ENCODE measurements at places on chromosomes 11 and 22.

- DNase-seq = no peak
These were observed 62.8 kb downstream of the NCAM1 start for GRCh38 chr11:113023986-113024385.

DNA sequence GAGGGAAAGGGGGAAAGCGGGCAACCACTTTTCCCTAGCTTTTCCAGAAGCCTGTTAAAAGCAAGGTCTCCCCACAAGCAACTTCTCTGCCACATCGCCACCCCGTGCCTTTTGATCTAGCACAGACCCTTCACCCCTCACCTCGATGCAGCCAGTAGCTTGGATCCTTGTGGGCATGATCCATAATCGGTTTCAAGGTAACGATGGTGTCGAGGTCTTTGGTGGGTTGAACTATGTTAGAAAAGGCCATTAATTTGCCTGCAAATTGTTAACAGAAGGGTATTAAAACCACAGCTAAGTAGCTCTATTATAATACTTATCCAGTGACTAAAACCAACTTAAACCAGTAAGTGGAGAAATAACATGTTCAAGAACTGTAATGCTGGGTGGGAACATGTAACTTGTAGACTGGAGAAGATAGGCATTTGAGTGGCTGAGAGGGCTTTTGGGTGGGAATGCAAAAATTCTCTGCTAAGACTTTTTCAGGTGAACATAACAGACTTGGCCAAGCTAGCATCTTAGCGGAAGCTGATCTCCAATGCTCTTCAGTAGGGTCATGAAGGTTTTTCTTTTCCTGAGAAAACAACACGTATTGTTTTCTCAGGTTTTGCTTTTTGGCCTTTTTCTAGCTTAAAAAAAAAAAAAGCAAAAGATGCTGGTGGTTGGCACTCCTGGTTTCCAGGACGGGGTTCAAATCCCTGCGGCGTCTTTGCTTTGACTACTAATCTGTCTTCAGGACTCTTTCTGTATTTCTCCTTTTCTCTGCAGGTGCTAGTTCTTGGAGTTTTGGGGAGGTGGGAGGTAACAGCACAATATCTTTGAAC lies 6.8 kb downstream of the MALAT1 start:
- DNase-seq = peak; percentile 29

DNA sequence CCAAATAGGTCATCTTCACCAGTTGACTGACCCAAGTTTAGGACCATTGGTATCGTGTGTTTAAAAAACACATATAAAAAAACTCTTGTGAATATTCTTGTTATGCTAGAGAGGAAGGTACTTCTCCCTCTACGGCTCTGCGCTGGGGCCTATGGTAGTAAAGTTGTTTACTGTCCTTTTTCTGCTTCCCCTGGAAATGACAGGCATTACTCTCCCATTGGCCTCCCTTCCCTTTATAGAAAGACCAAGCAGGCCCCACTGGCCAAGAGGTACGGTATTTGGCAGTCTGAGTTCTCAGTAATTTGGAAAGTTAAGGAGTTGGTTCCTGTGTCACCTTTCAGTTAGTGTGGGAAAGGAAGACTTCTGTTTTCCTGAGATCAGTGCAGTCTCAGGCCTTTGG lies 6.5 kb downstream of the THYN1 start:
- DNase-seq = no peak

DNA sequence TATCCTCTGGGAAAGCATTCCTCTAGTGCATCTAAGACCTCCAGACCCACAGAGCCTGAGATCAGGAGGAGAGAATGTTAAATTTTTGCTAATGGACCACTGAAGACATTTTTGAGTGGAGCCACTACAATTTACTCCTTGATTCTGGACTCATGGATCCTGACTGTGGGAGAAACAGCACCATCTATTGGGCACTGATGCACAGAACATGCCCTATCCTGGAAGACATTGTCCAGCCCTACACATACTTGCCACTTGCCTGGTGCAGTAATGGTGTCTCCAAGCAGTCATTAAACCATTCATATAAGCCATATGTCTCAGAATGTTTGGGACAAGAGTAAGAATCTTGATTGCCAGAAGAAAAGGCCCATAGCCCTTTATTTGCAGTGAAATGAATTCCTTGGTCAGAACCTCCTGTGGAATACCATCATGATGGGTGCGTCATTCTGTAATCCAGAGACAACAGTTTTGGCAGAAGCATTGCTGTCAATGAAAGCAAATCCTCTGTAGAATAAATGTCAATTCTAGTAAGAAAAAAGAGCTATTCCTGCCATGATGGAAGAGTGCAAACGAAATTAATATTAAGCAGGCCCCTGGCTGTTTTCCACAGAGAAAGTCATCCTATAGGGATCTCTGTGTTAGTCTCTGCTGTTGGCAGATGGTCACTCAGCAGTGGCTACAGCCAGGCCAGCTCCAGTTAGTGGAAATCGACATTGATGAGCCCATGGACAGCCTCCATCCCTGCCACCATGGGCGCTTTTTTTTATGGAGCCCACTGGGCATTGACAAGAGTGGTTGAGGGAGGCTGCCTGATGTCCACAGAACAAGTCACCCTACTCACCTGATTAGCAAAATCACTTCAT lies 43.5 kb downstream of the GGTLC2 start:
- no peak for DNase-seq

GRCh38 chr11:19903620-19904069 lies 191.0 kb downstream of the NAV2 start:
- peak; percentile 66 for DNase-seq

DNA sequence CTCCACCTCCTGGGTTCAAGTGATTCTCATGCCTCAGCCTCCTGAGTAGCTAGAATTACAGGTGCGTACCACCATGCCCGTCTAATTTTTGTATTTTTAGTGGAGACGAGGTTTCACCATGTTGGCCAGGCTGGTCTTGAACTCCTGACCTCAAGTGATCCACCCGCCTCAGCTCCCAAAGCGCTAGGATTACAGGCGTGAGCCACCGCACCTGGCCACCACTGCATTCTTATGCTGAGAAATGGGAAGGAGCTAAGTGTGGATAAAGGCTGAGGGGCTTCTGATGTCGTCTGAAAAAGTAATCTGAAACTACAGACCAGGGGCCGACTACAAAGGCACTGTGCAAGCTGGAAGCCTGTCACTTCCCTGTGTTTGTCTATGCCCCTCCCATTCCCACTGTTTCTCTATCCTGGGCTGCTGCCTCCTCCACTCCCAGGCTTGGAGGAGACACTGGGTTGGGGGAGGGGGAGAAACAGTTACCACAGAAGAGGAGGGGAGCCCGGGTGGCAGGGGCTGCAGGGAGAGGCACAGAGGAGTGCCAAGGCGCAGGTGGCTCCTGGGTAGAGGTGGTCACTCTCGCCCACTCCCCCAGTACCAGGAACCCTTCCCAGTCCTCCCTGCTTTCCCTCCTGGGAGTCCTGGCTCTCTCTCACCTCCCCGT lies 2.9 kb upstream of the MTA2 start:
- DNase-seq = no peak

DNA sequence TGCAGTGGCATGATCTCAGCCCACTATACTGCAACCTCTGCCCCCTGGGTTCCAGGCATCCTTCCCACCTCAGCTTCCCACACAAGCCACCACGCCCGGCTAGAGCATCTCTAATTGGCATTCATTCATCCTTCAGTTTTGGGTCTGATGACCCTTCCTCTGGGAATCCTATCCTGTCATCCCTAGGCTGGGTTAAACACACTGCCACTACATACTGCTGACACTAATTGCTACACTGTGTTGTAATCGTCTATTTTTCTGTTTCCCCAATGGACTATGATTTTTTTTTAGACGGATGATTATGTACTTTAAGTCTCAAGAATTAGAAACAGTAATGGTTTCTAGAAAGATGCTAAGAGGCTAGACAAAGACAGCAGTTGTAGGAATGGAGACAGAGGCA lies 62.8 kb downstream of the DEUP1 start:
- DNase-seq = no peak

- no peak for DNase-seq
These were observed 70.7 kb downstream of the MN1 start for GRCh38 chr22:27730641-27731433.

- DNase-seq = no peak
These were observed 72.8 kb downstream of the ARL14EP start for GRCh38 chr11:30395751-30396150.

GRCh38 chr11:105152021-105152512 lies 12.5 kb upstream of the CARD18 start:
- no peak for DNase-seq

Measured in HS-27A (cell line).